ENCODE measurements at places on chromosomes 7 and 10.

DNA sequence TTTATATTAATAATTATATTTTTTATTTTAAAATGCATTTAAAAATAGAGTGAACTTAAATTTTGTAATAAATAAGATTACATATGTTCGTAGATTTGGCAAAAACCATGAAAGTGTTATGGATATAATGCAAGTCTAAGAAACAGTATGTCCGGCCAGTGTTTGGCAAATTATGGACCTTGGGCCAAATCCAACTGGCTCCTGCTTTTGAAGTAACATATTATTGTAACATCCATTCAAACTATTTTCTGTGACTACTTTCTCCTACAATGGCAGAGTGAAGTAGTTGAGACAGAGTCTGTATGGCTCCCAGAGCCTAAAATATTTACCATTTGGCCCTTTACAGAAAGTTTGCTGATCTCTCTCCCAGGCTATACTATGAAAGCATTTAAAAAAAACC is 38.9 kb downstream of the TMEM229A start:
- DNase-seq: no peak

DNA sequence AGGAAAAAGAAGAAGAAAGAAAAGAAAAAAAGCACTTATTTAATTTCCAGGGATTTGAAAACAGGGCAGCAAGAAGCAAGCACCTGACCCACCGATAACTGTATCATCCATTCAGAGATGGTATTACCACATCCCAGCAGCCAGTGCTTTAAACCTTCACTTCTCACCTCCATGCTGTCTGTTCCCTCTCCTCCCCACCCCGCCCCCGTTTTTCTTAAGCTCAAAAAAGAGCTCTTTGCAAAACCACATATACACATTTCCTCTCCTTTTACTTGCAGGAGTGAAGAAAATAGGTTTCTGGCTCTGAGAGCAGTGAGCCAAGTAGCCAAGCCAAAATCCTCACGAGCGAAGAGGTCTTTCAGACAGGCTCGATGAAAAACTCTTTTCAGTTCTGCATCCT is 2.2 kb downstream of the STOX1 start:
- DNase-seq: no peak

DNA sequence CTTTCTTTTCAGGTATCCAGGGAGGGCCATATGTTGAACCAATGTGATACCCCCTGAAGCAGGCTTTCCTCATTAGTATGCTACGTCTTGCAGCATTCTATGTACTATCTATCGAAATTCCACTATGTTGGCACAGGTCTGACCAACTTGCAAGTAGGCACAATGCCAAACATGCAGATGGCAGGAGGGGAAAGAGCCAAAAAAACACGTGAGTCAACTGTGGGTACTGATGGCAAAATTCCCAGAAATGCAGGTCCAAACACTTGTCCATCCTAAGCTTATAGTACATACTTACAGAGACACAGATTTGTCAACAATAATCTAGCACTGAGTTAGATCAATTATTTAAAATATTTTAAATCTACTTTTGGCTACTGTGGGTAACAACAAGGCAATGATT is 394.9 kb downstream of the DGKB start:
- DNase-seq: no peak

GRCh38 chr10:137031-137430 is 1.8 kb downstream of the ZMYND11 start:
- peak; percentile 15 for DNase-seq

DNA sequence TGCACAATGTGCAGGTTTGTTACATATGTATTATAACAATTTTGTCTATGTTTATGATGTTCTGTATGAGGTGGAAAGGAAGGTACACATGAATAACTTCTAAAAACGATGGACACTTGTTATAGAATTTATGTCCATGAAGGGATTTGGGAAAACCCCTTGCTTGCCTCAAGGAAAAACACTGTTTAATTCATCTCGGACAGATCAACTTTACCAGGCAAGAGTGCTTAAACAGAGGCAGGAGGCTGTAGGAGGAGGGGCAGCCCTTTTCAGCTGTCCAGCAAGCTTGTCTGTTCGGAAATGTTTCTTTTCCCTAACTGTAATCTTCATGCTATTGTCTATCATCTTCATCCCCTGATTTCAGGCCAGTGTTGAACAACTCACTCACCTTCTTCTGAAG is 200.9 kb downstream of the CDC14C start:
- DNase-seq: no peak

Measured in activated CD4-positive, alpha-beta T cell treated with anti-CD3 and anti-CD28 coated beads for 24 hours (primary cell).